ENCODE measurements at places on chromosomes 3 and 15.

GRCh38 chr3:19147905-19148767, at the start of gene KCNH8:
TSS of gene KCNH8 (plus strand) at chr3:19148510. CDS start at chr3:19148720, 210 bp downstream.
- DNase-seq: no peak

DNA sequence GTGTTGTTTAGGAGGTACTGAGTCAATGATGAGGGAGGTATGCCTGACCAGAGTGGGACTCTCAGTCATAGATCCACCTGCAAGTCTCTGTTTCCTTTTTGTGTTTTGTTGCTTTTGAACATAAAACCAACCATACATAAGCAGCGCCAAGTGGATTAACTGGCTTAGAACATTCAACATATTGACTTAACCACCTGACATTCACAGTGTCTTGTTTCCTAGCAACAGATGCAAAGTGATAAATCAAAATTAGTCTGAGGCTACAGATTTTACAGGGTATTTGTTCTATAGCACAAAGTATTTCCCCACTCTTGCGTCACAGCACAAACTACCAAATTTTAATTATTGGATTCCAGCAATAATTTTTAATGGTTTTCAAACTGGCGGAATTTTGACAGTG, 283.8 kb downstream of the BBX start:
- no peak for DNase-seq

DNA sequence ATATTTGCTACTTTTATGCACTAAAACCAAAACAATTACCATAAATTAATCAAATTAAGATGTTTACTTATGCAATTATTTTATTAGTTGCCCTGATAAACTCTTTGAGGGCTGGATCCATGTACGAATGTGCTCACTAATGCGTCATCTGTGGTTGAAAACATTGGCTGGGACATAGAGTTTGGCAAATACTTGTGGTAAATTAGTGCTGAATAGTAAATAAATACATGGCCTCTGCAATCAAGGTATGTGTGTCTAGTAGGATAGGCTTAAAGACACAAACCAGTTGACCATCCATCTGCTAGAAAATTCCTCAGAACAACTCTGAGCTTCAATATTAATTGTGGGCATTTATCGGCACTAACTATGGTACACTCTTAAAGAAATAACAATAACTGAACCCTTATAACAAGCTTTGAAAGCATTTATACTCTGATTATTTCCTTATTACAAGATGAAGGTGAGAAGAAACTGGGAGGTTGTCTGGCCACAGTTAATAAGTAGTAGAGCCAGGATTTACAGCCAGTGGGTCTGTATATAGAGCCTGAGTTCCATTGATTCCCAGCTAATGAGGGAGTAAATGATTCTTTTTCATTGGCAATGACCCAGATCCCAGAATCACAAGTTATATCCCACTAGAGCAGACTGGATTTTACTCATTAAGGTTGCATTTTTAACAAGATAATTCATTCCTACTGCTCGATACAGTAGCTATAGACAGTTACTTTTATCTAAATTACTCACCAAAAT, 169.5 kb upstream of the CNTN6 start:
- no peak for DNase-seq

DNA sequence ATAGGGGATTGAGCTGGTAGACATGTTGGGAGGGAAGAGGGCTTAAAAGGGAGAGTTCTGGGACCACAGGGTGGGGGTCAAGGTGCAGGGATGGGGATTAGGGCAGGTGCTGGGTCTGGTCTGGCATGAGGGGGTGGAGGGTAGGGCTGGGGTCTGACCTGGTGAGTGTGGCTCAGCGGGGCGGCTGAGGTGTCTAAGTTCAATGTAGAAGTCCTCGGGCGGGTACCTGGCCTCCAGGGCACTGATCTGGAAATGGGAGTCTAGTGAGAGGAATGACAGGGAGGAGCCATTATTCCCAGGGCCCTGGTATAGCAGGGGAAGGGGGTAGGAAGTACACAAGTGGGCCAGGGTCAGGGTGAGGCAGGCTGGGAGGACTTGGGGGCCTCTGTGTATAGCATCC, 39.6 kb downstream of the RAB11A start:
- DNase-seq: no peak

GRCh38 chr3:149507491-149508324, 33.2 kb downstream of the TM4SF4 start:
- no peak for DNase-seq

DNA sequence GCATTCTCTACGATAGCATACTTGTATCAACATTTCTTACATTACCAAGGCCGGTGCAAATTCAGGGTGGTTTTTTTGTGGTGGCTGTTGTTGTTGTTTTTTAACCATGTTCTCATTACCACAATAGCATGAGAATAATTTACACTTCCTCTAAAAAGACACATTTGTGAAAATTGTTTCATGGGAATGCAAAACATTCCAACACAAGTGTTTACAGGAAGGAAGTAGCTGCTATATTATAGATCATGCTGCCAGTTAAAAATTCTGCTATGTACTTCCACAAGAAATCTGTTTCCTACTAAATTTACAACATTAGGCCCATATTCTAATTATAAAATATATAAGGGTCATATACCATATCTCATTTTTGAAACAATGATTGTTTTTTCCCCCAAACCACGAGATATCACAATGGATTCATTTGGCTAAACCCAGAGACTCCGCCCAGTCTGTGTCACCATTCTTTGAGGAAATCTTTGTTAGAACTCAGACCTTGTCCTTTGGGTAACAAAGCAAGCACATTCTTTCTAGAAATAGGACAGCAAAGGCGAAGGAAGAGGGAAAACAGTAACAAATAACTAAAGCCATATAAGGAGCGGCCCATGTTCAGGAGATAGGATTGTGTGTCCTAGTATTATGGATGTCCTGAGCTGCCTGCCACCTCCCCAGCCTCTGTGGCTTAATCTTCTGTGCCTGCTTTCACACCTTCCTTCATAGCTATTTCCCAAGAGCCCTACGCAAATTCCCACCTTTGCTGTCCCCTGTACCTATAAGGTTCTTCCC, 60.1 kb downstream of the UACA start:
- DNase-seq: no peak

DNA sequence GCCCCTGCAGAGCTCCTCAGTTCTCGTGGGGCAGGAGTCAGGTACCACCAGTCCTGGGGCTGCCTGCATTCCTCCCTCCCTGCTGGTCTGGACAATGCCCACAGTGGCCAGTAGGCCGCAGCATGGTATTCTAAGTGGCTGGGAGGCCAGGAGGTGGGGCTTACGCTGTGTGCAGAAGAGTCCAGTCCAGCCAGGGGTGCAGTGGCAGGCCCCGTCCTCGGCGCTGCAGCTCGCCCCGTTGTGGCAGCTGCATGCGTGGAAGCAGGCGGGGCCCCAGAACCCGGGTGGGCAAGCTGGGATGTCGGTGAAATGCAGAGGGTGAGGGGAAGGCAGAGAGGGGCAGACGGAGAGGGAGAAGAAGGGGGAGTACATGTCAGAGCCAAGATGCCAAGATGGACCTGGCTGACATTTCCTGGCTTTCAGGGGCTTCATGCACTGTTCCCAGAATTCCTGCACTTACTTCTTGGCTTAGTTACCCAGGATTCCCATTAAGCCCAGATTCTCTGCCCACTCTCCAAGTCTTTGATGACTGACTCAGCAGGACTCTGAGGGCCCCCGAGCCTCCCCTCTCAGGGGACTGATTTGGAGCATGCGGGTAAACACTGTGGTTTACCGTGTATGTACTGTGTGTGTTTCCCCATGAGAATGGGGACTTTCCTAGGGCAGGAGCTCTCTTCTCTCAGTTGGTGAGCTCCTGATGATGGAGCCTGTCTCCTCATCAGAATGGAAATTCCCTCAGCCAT, 47.5 kb downstream of the RAB11A start:
- peak; percentile 8 for DNase-seq

DNA sequence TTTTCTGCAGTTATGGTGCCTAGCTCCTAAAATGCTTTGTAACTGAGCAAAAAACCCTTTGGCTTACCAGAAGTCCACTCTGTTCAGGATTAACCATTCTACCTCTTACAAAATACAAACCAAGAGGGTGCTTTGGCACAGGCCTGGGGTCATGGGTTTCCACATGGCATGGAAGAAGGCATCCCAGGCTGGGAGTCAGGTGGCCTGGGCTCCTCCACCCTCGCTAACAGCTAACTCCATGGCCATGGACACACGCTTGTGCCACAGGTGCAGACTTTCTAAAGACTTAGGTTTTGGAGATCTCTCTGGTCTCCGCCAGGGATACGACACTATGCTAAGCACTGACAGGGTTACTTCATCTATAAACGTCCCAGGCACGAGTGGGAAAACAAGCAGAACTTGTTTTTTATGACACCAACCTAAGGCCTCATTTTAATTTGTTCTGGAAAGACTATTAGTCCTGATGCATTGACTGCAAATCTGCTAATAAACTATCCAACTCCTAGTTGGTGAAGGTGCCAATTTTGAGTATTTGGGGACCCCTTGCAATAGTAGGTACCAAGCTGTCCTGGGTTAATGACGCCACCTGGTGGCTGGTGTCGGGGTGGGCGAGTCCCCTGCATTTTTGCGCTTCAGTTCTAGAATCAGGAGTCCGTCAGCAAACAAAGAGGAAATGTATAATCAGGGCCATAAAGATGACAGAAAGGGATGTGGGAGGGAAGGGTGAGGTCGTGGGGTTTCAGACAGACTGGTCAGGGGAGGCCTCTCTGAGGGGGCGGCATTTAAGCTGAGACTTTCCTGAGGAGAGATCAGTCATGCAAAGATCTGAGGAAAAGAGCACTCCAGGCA, 10.3 kb upstream of the ALDH1A3 start:
- no peak for DNase-seq

DNA sequence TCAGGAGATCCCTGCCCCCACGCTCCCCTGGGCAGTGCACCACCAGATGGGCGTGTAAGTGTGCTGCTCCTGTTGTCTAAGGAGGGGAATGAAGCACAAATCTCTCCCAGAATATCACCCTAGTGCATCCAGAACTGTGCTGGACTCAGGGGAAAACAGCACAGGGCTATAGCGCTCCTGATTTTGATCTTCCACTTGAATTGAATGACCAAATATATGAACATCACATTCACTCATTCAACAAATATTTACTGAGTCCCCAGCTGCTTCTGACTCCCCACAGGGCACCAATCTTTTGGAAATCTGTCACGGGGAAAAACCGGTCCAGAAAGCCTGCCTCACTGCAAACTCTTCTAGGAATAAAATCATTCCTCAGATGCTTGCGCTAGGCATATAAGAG, 2.4 kb downstream of the CPLX3 start:
- no peak for DNase-seq

GRCh38 chr15:74460871-74461846, at the start of gene UBL7:
TSS of gene UBL7 (minus strand) at chr15:74461160. CDS start at chr15:74458867, 2,293 bp downstream.
- DNase-seq: peak; percentile 94

DNA sequence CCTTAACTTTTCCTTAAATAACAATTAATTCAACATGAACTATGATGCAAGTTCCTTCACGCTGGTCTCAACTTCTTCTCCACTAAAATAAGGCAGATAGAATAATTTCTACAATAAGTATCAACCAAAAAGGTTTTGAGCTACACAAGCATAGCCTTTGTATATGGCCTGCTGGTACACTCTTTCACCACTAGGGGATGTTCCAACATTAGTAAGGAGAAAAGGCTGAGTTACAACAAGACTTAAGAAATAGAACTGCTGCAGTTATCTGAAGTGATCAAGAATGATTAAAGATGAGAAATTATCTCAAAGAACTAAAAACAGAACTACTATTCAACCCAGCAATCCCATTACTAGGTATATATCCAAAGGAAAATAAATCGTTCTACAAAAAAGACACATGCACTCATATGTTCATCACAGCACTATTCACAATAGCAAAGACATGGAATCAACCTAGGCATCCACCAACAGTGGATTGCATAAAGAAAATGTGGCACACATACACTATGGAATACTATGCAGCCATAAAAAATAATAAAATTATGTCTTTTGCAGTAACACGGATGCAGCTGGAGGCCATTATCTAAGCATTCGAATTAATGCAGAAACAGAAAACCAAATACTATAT, 14.4 kb downstream of the ATP13A3 start:
- no peak for DNase-seq

DNA sequence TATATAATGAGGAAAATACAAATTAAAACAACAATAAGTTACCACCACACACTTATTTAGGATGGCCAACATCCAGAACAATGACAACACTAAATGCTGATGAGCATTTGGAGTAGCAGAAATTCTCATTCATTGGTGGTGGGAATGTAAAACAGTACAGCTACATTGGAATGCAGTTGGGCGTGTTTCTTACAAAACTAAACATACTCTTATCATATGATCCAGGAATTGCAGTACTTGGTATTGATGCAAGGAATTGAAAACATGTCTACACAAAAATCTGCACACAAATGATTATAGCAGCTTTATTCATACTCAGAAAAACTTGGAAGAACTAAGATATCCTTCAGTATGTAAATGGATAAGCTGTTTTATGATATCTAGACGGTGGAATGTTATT, 594.2 kb downstream of the ZBBX start:
- no peak for DNase-seq

DNA sequence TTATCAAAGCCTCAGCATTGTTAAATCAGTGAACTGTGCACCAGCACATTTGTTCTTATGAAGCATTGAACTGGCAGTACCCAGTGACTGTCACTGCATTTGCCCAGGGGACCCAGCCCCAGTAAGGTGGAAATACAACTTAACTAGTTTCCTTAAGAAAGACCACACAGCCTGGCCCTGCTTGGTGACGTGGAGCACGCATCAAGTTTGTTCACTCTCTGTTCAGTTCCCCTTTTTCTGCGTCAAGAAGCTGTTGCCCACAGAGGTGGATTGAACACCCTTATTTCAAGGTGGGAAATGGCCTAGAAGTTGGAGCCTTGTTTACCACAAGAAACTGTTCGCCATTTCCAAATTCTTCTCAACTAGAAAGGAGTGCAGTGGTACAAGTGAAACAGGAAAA, 69.9 kb upstream of the AGBL1 start:
- DNase-seq: no peak

GRCh38 chr15:61759639-61760038, 300.6 kb downstream of the VPS13C start:
- no peak for DNase-seq

DNA sequence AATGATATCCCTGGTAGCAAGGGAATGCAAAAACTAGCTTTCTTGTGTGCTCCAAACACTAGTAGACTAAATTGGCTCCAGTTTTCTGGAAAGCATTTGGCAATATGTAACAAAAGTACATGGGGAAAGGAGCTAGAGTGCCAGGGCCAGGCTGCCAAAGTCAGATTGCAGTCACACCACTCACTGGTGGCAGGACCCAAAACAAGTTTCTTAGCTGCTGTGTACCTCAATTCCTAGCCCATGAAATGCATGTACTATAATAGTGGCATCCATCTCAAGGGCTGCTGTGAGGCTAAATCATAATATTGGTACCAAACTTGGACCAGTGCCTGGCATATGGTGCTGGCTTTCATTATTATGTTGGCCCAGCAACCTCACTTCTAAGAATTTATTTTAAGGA, 49.3 kb downstream of the CLDN18 start:
- no peak for DNase-seq
